ENCODE measurements at places on chromosomes 1 and 21. TPM values are rescaled to one million over a fixed set of nuclear protein-coding genes. Genes with fewer than 3 reads are reported as not detected.

DNA sequence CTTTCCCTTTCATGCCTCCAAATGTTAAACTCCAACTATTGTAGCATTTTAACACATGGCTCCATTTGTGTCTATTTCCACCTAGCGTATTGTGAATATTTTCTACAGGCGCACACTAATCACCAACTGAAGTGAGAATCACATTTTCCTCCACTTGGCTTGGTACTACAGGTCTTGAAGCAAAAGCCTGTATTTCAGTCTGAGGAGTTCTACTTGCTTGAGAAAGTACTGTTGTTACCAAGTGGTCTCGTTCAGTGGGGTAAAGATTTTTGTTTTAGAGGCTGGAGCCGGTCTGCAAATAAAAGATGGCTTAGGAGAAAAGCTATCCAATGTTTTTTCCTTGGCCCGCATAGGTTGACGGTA, 550 bp upstream of the PTBP2 start:
- no peak for ATAC-seq

DNA sequence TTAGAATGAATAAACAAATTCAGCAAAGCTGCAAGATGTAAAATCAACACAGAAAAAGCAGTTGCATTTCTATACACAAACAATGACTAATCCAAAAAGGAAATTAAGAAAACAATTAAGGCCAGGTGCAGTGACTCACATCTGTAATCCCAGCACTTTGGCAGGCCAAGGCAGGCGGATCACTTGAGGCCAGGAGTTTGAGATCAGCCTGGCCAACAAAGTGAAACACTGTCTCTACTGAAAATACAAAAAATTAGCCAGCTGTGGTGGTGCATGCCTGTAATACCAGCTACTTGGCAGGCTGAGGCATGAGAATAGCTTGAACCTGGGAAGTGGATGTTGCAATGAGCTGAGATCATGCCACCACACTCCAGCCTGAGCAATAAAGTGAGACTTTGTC, 22.3 kb downstream of the THEM4 start:
- no peak for ATAC-seq

DNA sequence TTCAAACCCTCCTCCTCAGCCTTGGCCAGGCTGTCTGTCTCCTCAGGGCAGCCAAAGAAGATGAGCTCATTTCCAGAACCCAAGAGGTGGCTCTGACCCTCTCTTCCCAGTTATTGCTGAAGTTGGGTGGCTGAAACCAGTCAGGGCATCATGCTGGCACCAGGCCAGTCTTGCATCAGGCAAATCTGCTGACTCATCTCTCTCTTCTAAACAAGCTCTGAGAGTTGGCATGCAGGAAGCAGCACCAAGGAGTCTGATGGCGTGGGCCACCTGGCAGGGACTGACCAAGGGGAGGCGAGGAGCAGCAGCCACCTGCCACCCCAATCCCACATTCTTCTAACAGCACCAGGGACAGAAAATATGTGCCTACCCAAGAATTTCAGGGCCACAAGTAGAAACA, 104.8 kb upstream of the ATP1A1 start:
- peak; percentile 12 for ATAC-seq

GRCh38 chr1:40303790-40304189, 13.3 kb downstream of the COL9A2 start:
- no peak for ATAC-seq

GRCh38 chr1:80274256-80274655, 1267.7 kb upstream of the ADGRL4 start:
- no peak for ATAC-seq

DNA sequence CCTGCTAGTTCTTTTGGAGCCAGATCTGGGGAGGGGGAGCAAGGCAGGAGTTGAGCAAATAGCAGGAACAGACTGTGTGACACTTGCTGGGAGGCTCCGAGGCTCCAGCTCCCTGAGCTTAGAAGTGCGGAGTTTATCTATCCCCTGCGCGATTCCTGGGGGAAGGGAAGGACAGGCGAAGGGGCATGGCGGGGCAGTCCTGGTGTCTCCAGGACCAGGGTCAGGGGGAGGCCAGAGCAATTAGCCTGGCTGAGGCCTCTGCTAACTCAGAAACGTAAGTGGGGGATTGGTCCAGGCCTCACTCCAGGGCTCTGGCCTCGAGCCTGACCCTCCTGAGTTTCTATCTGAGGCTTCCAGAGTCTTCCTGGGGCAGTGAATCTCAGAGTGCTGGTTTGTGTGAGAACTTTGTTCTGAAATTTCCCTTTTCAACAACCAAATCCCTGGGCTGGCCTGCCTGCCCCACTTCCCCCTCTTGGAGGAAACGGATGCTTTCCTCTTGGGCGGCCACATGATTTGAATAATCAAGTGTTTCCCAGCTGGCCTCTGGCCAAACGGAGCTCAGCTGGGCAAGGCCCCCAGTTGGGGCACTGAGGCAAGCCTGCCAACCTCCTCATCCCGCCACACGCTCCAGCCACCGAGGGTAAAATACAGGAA, 15.6 kb downstream of the ALPL start:
- ATAC-seq, result no peak

DNA sequence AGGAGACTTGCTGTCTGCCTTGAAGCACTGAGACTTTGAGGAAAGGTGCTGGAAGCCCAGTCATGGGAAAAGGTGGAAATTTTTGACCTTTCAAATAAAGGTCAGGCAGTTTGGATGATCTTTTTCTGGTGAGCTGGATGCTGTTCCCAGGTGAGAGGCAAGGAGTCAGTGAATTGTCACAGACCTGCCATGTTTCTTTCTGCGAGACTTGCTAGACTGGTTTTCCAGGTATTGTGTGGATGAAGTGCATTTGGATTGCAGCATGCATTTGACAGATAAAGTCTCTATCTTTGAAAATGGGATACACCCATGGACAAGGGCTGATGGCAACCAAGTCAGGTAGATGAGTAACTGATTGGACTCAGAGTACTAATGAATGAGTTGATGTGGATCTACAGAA, 65.7 kb upstream of the NHLH2 start:
- no peak for ATAC-seq

GRCh38 chr1:22329148-22329515, 122.5 kb upstream of the ZBTB40 start:
- no peak for ATAC-seq

DNA sequence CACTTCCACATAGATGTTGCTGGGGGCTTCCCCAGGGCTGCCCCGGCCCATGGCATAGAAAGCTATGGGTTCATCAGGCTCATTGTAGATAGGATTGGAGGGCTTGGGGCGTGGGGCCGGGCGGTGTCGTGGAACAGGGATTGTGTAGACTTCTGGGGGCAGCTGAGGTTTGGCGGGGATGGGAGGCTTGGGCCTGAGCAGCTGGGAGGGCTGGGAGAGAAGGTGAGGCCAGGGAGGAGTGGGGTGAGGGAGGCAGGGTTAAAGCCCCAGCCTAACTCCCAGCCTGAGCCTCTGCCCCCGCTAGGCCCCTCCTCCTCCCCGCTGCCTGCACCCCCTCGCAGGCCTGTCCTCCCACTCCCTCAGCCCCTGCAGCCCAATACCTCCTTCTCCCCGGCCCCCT, 7.4 kb downstream of the SH2D2A start:
- no peak for ATAC-seq

- no peak for ATAC-seq
Measured at GRCh38 chr1:43861337-43861736, 72.3 kb upstream of the ARTN start.

GRCh38 chr21:15992171-15992570, 262.4 kb downstream of the USP25 start:
- ATAC-seq, result peak; percentile 54

DNA sequence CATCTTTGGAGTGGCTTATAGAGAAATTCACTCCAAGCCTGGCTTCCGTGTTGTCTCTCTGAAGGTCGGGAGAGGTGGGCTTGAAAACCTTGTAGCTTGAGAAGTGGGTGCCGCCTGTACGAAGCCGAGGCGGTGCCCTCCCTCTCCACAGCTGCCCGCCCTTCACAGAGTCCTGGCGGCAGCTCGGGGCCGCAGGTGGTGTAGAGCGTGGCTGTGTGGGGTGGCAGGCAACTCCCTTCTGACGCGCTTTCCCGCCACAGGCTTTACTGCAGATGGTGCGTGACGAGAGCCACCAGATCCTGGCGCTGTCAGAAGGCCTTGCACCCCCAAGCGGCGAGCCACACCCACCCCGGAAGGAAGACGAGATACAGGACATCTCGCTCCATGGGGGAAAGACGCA, 33.1 kb upstream of the DIP2A start:
- peak; percentile 65 for ATAC-seq

DNA sequence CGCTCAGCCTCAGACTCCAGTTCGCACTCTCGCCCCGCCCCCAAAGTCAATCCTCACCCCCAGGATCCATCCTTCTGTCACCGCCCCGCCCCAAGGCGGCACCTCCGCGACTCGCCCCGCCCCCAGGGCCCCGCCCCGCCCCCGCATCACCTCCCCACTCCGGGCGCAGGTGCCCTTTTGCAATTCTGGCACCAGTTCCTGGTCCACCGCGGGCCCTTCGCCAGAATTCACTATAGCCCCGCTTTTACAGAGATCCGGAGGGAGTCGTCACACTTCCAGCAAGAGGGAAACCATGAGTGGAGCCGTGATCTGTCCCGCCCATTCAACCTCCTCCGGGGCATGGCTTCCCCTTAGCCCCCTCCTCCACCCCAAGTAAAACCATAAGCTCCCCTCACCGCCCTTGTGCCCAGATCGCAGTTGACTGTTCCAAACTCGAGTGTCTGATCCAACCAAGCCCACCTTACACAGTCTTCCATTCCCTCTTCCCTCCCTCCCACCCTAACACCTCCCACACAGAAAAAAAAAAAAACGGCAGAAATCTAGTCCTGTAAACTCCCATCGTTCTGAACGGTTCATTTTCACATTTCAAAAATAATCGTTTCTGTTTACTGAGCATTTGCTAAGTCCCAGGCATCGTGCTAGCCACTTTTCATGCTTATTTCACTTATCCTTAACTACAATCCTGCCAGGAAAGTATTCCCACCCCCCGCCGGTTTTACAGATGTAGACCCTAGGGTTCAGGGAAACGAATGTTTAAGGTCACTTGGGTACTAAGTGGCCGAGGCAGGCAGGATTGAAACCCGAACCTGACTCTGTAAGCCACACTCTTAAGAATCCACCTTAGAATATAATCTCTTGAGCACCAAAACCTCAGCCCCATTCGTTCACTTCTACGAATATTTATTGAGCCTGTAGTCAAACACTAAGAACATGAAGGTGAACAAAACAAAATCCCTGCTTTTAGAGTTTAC, 1.3 kb upstream of the DNAJC16 start:
- peak; percentile 64 for ATAC-seq

- no peak for ATAC-seq
Measured at GRCh38 chr1:61743716-61744580, 1.7 kb downstream of the PATJ start.

DNA sequence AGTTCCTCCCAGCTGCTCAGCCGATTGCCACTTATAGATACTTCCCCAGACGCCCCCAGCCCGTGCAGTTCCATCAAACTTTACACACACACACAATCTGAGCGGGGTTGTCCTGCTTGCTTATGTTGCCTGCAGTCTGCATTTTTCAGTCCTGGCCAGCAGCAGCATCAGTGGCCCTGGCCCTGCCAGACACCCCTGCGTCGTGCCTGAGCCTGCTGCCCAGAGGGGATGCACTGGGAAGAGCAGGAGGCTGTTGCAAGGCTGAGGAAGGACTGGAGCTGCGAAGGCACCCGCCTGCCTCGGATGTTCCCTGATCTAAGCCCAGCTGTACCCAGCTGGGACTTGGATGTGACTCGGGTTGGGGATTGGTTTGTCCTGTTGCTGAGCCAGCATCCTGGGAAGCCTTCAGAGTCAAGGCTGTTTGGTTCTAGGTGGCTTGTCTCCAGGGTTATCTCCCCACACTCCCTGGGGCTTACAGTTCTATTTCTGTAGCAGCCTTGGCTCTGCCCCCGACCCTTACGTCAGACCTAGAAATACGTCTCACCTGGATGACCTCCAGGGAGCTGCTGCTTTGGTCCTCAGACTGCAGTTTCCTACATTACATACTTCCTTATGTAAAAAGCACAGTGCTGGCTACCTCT, 42.3 kb downstream of the MAN1C1 start:
- ATAC-seq, result no peak

GRCh38 chr1:32701421-32701911, 1.1 kb downstream of the SYNC start:
- ATAC-seq, result no peak

- ATAC-seq, result no peak
Measured at GRCh38 chr1:113991467-113991997, 12.3 kb downstream of the OLFML3 start.

- no peak for ATAC-seq
Measured at GRCh38 chr1:55669293-55669692, 454.1 kb upstream of the USP24 start.

DNA sequence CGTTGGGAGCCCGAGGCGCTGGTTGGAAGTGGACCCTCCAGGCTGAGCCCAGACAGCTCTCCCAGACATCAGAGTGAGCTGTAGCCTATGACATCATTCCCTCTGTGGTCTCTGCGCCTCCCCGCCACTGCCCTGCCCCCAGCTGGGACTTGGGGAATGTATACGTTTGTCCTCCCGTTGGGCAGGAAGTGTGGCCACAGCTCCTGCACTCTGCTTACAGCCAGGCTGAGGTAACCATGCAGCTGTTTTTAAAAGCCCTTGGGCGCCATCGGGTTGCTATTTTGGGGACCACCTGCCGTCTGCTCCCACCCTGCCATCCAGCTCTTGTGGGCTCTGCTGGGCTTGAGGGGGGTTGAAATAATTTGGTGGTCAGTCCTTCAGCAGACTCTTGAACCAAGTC, 7.8 kb downstream of the VASH2 start:
- ATAC-seq, result no peak

GRCh38 chr1:159946242-159947187, 1.1 kb upstream of the IGSF9 start:
- ATAC-seq, result no peak

- no peak for ATAC-seq
Measured at GRCh38 chr1:229156872-229157271, 114.0 kb upstream of the RAB4A start.

- ATAC-seq, result no peak
Measured at GRCh38 chr1:208225954-208226937, 17.9 kb downstream of the PLXNA2 start.

- no peak for ATAC-seq
Measured at GRCh38 chr1:89904219-89904980, 83.6 kb downstream of the LRRC8D start.

GRCh38 chr1:85571828-85572227, 8.7 kb upstream of the CCN1 start:
- peak; percentile 34 for ATAC-seq

GRCh38 chr1:20426371-20426770, 59.6 kb downstream of the CAMK2N1 start:
- no peak for ATAC-seq

DNA sequence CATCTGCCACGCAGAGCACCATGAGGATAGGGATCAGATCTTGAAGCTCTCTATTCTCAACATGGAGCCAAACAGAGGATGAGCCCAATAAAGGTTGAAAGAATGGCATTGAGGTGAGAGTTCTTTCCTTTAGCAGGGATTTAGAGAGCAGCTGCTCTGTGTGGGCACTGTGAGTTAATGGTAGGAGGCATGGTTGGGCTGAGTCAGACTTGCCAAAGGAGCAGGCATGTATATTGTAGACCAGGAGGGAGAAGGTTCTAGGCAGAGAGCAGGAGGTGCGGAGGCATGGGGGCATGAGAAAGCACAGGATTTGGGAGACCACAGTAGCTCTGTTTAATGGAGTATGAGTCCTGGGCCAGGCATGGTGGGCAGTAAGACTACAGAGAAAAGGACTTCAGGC, 32.0 kb downstream of the TMEM53 start:
- ATAC-seq, result no peak

The ACTL8 gene
- not detected for total RNA-seq

The CD1E gene
- not detected for total RNA-seq

The RPTN gene
- total RNA-seq, result not detected

The UQCRH gene
- 374 TPM for total RNA-seq

The CSF3R gene
- not detected for total RNA-seq

The PROX1 gene
- 0.11 TPM for total RNA-seq

The SLAMF6 gene
- total RNA-seq, result 17.4 TPM

The KRTAP19-3 gene
- total RNA-seq, result not detected

The DNM3 gene
- total RNA-seq, result 3.0 TPM

The VASH2 gene
- total RNA-seq, result not detected
